ENCODE measurements at places on chromosomes 13 and 19.
A peak's percentile ranks its signal among the peaks of the same experiment; 100 is the strongest.

GRCh38 chr19:30733826-30734550, 361.8 kb downstream of the ZNF536 start:
- DNase-seq = no peak

DNA sequence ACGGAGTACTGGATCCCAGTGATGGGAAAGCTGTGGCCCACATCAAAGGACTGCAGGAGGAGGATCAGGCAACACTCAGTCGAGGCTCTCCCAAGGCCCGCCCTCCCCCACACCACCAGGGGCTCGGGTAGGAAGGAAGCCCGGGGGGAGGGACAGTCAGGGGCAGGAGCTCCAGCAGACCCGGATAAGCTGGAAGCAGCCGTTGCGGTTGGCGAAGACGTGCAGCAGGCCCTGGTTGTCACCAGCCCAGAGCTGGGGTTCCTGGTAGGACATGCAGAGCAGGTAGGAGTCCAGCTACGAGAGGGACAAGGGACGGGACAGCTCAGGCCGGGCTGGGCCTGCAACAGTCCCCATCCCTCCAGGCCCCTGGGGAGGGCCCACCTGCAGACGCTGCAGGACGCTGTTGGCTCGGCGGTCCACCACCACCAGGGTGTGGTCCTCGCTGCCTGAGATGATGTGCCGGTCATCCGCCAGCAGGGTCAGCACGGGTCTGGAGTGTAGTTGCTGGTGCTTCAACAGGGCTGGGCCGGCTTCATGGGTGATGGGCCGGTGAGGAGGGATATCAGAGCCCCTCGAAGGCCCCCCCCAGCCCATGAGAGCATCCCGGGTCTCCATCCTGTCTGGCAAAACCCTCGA, 1.9 kb downstream of the GNG14 start:
- no peak for DNase-seq

- no peak for DNase-seq
Observed at GRCh38 chr19:48509467-48510194, 2.0 kb downstream of the LMTK3 start.

GRCh38 chr19:38706792-38707511, 37.3 kb downstream of the CAPN12 start:
- DNase-seq = no peak

- no peak for DNase-seq
Observed at GRCh38 chr13:77563111-77563510, 27.6 kb downstream of the SCEL start.

DNA sequence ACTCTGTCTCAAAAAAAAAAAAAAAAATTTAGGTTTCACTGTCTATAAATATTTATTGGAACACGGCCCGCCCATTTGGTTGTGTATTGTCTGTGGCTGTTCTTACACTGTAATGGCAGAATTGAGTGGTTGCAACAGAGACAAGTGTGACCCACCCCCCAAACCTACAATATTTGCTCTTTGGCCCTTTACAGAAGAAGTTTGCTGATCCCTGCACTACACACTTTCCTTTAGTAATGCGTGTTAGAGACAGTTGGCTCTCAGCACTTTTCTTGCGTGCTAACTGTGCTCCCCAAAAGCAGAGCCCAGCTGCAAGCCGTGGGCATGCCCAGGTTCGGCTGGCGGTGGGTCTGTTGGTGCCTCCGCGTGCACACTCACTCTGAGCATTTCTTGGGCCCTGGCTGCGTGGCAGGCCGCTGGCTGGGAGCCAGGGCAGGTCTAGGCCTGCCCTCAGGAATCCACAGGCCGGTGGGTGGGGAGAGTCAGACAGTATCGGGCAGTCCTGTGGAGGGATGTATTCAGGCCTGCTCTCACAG, 72.6 kb downstream of the SIPA1L3 start:
- peak; percentile 12 for DNase-seq

GRCh38 chr19:1360818-1361461, 22.8 kb upstream of the NDUFS7 start:
- no peak for DNase-seq

GRCh38 chr13:23144431-23144830, 36.3 kb upstream of the SGCG start:
- DNase-seq = no peak

GRCh38 chr19:55502197-55502952, 14.1 kb downstream of the SSC5D start:
- no peak for DNase-seq

GRCh38 chr19:1237754-1238368, at the start of gene CBARP:
Gene CBARP (minus strand): TSS chr19:1238005. CDS start chr19:1236100, 1,905 bp downstream.
- no peak for DNase-seq

GRCh38 chr13:73593199-73593765, 534.5 kb downstream of the KLF5 start:
- DNase-seq = no peak

DNA sequence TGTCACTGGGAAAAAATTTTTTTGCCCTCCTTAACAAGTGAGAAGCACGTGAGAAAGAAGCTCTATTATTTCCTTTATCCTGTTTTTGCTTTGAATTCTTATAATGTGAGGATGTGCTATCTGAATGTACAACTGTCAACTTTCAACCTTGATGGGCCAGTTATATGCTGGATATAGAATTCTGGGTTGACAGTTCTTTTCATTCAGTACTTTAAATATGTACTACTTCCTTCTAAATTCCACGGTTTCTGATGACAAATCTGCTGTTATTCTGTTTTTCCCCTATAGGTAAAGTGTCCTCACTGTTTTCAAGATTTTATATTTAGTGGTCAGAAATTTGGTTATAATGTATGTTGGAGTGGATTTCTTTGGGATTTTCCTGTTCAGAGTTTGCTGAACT, 29.9 kb downstream of the ZDHHC20 start:
- no peak for DNase-seq

- peak; percentile 89 for DNase-seq
Observed at GRCh38 chr19:29942404-29943261, 594 bp downstream of the URI1 start.

GRCh38 chr13:59633290-59633689, 530.4 kb downstream of the DIAPH3 start:
- DNase-seq = no peak

GRCh38 chr19:54189735-54190502, 539 bp upstream of the MBOAT7 start:
- DNase-seq = peak; percentile 100

GRCh38 chr13:52003541-52003940, 7.7 kb downstream of the ATP7B start:
- DNase-seq = no peak

DNA sequence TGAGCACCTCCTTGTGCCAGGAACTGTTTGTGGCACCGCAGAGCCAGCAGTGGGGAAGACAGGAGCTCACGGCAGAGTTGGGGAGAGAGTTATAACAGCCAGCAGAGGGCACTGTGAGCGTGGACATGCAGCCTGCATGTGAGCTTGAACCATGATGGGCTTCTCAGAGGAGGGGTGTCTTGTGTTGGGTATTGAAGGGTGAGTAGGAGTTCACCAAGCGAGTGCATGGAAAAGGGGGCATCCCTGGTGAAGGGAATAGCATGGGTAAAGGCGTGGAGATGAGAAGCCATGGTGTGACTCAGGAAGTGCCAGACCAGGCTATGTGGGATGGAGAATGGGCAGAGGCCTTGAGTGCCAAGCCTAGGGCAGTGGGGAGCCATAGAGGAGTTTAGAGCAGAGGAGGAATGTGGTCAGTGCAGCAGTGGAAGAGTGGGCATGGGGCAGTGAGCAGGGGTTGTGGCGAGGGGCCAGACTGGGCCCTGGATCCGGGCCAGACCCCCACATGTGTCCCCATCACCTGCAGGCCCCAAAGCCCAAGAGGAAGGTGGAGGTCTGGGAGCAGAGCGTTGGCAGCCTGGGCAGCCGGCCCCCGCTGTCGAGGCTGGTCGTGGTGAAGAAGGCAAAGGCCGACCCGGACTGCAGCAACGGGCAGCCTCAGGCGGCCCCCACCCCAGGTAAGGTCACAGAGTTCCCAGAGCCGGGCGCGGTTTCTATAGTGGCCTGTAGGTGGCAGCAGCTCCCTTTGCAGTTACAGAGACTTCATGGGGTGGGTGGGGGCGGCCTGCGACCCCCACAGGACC, 11.8 kb upstream of the SHD start:
- no peak for DNase-seq

- no peak for DNase-seq
Observed at GRCh38 chr13:30577401-30577852, 40.3 kb upstream of the USPL1 start.

GRCh38 chr13:35720290-35720689, 243.8 kb upstream of the MAB21L1 start:
- DNase-seq = no peak

DNA sequence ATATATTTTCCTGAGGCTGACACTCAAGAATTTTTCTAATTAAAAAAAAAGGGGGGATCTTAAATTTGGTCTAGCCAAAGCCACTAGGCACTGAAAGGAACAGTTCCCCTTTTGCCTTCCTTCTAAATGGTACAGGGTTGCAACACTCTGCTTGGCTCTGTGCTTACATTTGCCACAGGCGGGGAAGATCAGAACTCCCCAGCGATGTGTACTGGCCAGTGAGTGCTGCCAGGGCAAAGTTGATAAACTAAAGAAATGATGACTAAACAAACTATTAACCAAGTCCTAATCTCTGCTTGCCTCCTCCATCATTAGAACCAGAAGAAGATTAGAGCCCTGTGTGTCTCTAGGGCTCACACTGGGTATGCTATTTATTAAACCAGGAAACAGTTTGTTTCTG, 75.3 kb upstream of the SCEL start:
- DNase-seq = no peak

GRCh38 chr13:48201044-48201443, 32.0 kb upstream of the ITM2B start:
- DNase-seq = no peak

Measured in mesenteric fat pad (tissue), 1 donor.